K562 (cell line): ENCODE measurements at places on chromosomes 7 and 10. TPM values are rescaled to one million over a fixed set of nuclear protein-coding genes. Genes with fewer than 3 reads are reported as not detected.

FGF8 gene
- total RNA-seq: 0.29 and 0.31 TPM in 2 replicates

TRIM74 gene
- not detected in 2 replicates for total RNA-seq

AFAP1L2 gene
- 0.07 TPM in 2 replicates for total RNA-seq

PDSS1 gene
- 30.9 and 36.5 TPM in 2 replicates for total RNA-seq

DNA sequence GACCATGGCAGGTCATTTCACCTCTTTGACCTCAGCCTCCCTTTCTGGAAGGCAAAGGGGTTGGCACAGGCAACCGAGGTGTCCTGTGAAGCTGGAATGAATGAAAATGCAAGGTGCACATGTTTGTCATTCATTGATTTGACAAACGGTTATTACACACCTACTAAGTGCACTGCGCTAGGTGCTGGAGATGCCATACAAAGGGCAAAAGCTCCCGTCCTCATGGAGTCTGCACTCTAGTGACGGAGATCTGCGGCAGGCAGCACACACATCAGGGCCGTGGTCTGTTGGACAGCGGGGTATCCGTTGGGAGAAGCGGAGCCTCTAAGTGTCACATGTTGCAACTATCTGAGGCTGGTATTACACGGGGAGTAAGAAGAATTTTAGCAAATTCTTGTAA lies 44.2 kb downstream of the PRF1 start:
- DNase-seq: no peak

GRCh38 chr7:55426676-55427075 lies 61.5 kb downstream of the LANCL2 start:
- DNase-seq: no peak
